H9 (cell line): ENCODE measurements at places on chromosomes 16 and 17.

GRCh38 chr17:19284005-19284959 lies 47.1 kb downstream of the EPN2 start:
- DNase-seq: no peak

DNA sequence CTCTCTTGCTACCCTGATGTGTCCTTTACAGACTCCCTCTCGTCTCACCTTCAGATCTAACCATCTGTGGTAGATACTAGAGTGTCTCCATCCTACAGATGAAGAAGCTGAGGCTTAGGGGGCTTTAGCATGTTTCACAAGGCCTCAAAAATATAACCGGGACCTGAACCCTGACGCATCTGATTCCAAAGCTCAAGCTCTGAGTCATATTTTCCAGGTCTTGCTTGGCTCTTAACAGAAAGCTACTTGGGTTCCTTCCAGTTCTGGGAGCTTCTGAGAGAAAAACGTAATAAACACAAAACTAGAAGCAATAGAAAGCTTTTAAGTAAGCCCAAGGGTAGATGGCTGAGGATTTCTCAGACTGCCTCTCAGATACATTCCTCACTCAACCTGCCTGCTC lies 224.3 kb upstream of the EEF2KMT start:
- DNase-seq: no peak

DNA sequence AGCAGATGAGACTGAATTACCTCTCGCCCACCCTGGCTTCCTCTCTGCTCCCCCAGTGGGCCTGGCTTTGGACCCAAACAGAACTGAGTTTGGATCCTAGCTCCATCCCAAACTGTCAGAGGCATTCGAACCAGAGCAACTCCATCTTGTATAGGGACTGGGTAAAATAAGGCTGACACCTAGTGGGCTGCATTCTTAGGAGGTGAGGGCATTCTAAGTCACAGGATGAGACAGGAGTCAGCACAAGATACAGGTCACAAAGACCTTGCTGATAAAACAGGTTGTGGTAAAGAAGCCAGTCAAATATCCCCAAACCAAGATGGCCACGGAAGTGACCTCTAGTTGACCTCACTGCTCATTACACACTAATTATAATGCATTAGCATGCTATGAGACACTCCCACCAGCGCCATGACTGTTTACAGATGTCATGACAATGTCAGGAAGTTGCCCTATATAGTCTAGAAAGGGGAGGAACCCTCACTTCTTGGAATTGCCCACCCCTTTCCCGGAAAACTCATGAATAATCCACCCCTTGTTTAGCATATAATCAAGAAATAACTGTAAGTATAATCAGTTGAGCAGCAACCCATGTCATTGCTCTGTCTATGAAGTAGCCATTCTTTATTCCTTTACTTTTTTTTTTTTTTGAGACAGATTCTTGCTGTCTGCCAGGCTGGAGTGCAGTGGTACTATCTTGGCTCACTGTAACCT lies 44.4 kb downstream of the LYRM1 start:
- no peak for DNase-seq

- DNase-seq: no peak
Measured at GRCh38 chr16:23848958-23849357, 13.2 kb downstream of the PRKCB start.

- DNase-seq: no peak
Measured at GRCh38 chr17:77049440-77049839, 91.3 kb upstream of the SEC14L1 start.

DNA sequence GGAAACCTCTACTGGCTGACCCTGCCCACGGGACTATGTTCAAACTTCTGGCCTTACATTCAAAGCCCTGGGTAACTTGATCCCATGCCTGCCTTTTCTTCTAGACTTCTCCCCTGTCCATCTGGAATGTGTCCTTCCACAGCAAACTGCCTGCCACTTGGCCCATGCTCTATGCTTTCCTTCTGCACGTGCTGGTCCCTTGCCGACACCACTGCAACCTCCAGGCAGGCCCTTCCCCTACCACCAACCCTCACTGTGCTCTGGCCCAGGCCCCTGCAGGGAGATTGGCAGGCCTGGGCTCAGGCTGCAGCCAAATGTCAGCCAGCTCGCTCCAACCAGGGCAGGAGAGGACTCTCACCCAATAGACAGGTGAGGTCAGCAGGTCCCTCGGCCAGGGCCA lies 11.0 kb downstream of the HSD11B2 start:
- DNase-seq: no peak

DNA sequence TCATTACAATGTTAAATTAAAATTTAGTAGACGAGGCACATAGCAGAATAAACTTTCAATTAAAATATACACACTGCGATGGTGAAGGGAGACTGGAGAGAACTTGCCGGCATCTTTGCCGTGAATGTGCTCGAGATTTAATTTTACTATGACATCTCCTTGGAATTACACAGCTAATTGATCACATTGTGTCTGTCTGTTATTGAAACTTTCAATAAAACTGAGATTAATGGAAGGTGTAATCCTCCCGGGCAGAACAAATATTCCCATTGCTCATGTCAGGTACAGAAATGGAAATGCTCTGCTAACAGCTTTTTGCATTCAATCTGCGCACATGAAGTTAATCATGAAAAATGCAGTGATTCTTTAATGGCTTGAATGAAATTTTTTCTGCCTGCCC lies 210.1 kb upstream of the NLRP1 start:
- no peak for DNase-seq

DNA sequence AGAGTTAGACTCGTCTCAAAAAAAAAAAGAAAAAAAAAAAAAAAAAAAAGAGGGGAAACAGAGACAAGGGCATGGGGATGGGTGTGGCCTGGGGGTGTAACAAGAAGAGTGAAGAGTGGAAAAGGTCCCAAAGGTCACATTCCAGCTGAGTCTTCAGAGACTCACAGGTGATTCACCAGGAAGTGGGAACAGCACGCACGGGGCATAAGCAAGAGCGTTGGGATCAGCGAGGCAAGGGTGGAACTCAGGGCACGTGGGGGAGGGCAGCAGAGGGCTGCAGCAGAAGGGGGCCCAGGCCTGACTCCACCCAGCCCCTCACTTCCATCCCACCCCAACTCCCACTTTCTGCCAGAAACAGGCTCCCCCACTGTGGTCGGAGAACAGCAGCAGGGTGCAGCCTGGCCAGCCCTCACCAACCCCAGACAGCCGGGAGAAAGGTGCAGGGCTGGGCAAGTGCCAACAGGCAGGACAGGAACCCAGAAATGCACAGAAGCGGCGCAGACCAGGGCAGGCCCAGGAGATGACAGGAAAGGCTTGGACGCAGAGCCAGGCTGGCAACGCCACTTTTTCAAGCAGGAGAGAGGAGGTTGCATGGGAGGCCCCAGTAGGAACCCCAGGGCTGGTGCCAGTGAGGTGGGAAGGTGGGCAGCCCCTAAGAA lies 3.3 kb downstream of the MEAK7 start:
- DNase-seq: no peak

DNA sequence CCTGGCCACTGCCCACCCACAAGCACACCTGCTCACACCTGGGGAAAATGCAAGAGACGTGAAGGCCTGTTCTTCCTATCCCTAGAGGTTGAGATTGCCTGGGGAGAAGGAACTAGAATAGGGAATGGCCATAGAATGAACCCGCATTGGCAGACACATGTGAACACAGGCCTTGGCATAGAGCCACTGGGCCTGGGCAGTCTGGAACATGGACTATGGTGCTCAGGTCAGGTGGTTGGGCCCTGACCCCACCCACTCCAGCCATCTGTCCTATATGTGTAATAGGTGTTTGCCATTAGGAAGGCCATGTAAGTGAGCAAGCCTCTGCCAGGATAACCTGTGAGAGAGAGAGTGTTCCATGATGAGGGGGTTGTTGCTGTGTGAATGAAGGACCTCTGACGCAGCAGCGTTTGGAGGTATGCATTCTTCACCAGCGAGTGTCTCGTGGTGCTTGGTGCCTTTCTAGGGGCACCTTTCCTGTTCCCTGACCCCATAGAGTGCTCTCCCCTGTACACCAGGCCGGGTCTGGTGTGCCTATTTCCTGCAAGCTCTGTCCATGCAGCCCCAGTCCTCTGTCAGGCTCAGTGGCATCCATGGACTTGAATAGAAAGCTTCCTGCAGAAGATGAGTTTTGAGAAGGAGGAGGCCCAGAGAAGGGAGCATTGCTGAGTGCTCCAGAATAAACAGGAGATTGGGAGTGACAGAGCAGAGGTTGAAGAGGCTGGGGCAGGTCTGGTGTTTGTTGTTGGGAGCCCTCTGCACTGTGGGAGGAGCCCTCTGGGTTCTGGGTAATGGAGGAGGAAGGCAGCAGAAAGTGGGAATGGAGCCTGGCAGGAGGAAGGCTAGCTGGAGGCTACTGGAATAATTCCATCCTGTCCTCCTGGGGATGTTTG lies 15.6 kb downstream of the CTRL start:
- DNase-seq: no peak

DNA sequence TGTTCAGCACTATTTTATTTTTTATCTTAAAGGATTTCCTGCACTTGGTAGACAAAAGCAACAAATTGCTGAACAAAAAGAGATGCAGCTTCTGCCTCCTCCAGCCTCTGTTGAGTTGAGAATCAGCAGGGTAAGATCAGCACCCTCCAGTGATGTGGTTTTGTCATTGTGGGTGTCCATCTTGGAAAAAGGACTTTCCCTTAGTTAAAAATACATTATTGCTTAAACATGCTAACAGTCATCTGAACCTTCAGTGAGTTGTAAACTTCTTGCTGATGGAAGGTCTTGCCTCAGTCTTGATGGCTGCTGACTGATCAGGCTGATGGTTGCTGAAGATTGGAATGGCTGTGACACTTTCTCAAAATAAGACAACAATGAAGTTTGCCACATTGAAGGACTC lies 101.2 kb downstream of the PHKB start:
- no peak for DNase-seq

DNA sequence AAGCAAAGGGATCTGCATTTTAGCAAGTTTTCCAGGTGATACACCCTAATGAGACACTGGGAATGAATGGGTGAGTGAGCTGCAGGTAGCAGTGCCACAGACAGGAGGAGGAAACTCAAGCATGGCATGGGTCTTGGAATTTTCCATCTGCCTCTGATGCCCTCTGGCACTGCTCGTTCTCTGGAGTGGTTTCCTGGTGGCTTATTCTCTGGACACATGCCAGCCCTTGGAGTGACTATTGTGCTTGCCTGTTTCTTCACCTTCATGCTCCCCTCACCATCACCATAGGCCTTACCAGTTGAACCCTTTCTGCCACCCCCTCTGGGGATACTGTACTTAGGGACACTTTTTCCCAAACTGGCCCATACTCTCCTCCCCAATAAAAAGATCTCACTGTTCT lies 1.6 kb downstream of the COASY start:
- no peak for DNase-seq

DNA sequence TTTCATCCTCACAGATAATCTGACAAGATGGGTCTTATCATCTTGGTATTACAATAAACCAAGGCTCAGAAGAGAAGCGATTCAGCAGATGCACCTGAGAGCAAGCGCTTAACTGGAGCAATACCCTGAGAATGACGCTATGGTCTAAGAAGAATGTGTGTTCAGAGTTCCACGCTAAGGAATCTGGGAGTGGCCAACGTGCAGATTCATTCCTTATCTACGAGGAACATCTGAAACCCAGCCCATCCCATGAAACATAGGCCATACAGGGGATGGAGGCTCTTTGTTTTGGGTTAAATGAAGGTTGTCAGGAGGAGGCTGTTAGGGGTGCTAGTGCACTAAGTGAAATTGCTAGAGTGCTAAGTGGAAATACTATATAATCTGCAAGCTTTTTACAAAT lies 28.5 kb upstream of the KDM8 start:
- DNase-seq: no peak

DNA sequence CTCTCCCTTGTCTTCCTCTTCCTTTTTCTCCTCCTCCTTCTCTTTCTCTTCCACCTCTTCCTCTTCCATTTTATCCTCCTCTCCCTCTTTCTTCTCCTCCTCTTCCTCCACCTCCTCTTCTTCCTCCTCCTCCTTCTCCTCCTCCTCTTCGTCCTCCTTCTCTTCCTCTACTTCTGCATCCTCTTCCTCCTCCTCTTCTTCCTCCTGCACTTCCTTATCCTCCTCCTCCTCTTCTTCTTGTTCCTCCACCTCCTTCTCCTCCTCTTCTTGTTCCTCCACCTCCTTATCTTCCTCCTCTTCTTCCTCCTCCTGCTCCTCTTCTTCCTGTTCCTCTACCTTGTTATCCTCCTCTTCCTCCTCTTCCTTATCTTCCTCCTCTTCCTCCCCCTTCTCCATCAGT lies 28.8 kb upstream of the GPR139 start:
- DNase-seq: no peak

- DNase-seq: no peak
Measured at GRCh38 chr16:88566158-88566557, 4.0 kb upstream of the ZC3H18 start.

DNA sequence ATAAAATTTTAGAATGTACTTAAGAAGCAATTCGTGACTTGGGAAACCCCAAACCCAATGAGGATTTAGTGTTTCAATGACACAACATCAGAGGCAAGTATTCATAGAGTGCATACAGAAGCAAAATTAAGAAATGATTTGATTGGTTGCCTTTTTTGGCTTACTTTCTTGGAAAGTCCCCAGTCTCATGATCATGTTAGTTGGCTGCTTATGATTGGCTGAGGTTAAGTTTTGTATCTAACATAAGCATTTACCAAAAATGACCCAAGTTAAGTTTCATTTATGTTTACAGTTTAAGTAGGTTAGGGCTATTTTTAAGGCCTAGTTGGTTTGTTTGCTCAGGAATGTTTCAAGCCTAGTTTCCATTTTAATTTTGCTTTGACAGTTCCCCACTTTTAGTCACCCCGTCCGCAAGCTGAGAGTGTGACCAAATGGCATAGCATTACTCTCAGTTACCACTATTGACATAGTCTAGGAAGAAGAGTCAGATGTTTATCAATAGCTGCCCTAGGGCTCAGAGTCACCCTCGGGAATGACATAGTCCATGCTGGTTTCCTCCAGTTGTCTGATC lies 36.2 kb downstream of the DGKE start:
- no peak for DNase-seq

DNA sequence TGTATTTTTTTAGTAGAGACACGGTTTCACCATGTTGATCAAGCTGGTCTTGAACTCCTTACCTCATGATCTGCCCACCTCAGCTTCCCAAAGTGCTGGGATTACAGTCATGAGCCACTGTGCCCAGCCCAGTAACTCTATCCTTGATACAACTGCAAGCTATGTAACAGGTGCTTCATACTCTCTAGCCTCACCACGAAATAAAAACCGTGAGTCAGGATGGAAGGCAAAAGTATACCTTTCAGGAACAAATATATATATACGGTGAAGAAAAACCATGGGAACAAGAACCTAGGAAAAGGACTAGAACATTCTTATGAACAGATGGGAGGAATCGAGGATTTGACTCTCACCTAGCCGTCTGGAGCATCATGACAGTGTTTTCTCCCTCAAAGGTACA lies 9.6 kb upstream of the FBF1 start:
- DNase-seq: no peak

DNA sequence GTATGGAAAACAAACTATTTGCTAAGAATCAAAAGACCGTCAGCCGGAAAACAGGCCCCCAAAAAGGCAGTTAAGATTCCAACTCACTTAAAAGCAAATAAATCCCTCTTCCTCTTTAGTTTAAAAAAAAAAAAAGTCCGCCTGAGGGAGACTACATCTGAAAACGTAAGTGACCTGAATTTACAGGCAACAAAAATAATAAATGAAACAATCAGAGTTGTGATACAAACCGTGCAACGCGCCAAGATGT lies 1.1 kb downstream of the KANSL1 start:
- DNase-seq: no peak
